ENCODE measurements at places on chromosomes 12 and 14.

GRCh38 chr12:4116251-4117111 lies 157.1 kb upstream of the CCND2 start:
- H3K4me1 ChIP-seq = peaks cover 72% of the 10 kb centered on the region
- no peak overlapping the region for H3K4me3 ChIP-seq
- DNase-seq = no peak
- peak overlapping the region; percentile 33 for H3K27ac ChIP-seq

- H3K27me3 ChIP-seq = no peaks in the 10 kb centered on the region
- peak; percentile 88 for DNase-seq
- H3K4me3 ChIP-seq = no peak overlapping the region
- peaks cover 25% of the 10 kb centered on the region for H3K4me1 ChIP-seq
Measured at GRCh38 chr12:52870361-52871290, 21.8 kb upstream of the KRT78 start.

GRCh38 chr12:2749580-2749979 lies 45.2 kb upstream of the FKBP4 start:
- no peak overlapping the region for H3K4me3 ChIP-seq
- H3K27me3 ChIP-seq = peaks cover 13% of the 10 kb centered on the region
- no peak overlapping the region for H3K27ac ChIP-seq
- no peaks in the 10 kb centered on the region for H3K4me1 ChIP-seq
- H3K36me3 ChIP-seq = no peaks in the 10 kb centered on the region

- H3K27me3 ChIP-seq = no peaks in the 10 kb centered on the region
- H3K36me3 ChIP-seq = no peaks in the 10 kb centered on the region
- no peak overlapping the region for H3K27ac ChIP-seq
- DNase-seq = no peak
- no peak overlapping the region for H3K4me3 ChIP-seq
- H3K4me1 ChIP-seq = no peaks in the 10 kb centered on the region
Measured at GRCh38 chr12:64268409-64268808, 46.3 kb upstream of the KICS2 start.

DNA sequence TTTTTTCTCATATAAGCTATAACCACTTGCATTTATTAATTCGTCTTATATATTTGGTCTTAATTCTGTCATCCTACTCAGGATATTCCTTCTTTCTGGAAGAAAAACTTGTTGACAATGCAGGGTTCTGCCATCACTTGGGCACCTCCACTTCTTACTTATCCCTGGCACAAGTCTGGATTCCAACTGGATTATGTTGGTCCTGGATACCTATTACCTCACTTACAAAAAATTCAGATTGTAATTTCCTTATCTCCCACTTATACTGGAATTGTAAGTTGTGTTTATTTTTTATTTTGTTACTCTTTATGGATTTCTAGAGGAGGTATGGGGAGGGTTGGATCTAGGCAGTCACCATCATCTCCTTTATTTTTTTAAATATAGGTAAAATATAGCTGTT lies 36.7 kb downstream of the LRRIQ1 start:
- no peaks in the 10 kb centered on the region for H3K27me3 ChIP-seq
- H3K27ac ChIP-seq = no peak overlapping the region
- no peaks in the 10 kb centered on the region for H3K36me3 ChIP-seq
- no peaks in the 10 kb centered on the region for H3K4me1 ChIP-seq
- no peak overlapping the region for H3K4me3 ChIP-seq
- DNase-seq = no peak

GRCh38 chr14:59464486-59465315 lies 479 bp downstream of the GPR135 start:
- H3K27ac ChIP-seq = no peak overlapping the region
- peak overlapping the region; percentile 80 for H3K4me3 ChIP-seq
- H3K4me1 ChIP-seq = peaks cover 7% of the 10 kb centered on the region
- peak; percentile 64 for DNase-seq

GRCh38 chr12:6215932-6216494 lies 15.8 kb downstream of the CD9 start:
- H3K36me3 ChIP-seq = no peaks in the 10 kb centered on the region
- no peak for DNase-seq
- peaks cover 7% of the 10 kb centered on the region for H3K4me1 ChIP-seq
- H3K27me3 ChIP-seq = no peaks in the 10 kb centered on the region
- no peak overlapping the region for H3K27ac ChIP-seq

GRCh38 chr12:108752387-108752786 lies 21.1 kb upstream of the CORO1C start:
- no peaks in the 10 kb centered on the region for H3K36me3 ChIP-seq
- no peak for DNase-seq
- H3K4me1 ChIP-seq = no peaks in the 10 kb centered on the region

DNA sequence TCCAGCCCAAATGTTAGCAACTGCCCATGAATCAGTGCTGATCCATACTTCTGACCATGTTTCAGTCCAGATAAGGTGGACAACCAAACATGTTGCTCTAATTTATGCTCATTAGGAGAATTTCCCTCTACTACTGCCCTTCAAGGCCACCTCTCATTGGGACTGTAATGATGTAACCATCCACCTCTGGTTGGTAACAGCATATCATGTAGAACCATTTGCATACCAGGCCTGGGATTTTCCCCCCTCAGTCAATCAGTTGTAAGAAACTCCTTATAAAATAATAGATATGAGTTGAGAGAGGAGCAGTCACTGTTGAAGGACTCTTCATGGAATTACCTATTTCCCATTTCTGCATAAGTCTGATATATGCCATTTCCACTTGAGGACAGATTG lies 17.8 kb upstream of the YAF2 start:
- H3K4me1 ChIP-seq = peaks cover 3% of the 10 kb centered on the region
- no peaks in the 10 kb centered on the region for H3K27me3 ChIP-seq
- peaks cover 2% of the 10 kb centered on the region for H3K36me3 ChIP-seq
- H3K4me3 ChIP-seq = no peak overlapping the region
- no peak overlapping the region for H3K27ac ChIP-seq
- DNase-seq = no peak

GRCh38 chr12:12779529-12779928 lies 5.9 kb upstream of the APOLD1 start:
- H3K27ac ChIP-seq = no peak overlapping the region
- no peak overlapping the region for H3K4me3 ChIP-seq
- no peak for DNase-seq
- H3K4me1 ChIP-seq = no peaks in the 10 kb centered on the region

- H3K36me3 ChIP-seq = no peaks in the 10 kb centered on the region
- DNase-seq = no peak
- no peak overlapping the region for H3K27ac ChIP-seq
- peaks cover 2% of the 10 kb centered on the region for H3K27me3 ChIP-seq
- H3K4me1 ChIP-seq = no peaks in the 10 kb centered on the region
Measured at GRCh38 chr14:96627811-96628775, 125.9 kb downstream of the PAPOLA start.

- no peak overlapping the region for H3K27ac ChIP-seq
- peaks cover 7% of the 10 kb centered on the region for H3K27me3 ChIP-seq
- H3K4me3 ChIP-seq = no peak overlapping the region
- no peak for DNase-seq
- no peaks in the 10 kb centered on the region for H3K4me1 ChIP-seq
- no peaks in the 10 kb centered on the region for H3K36me3 ChIP-seq
Measured at GRCh38 chr14:95328729-95329503, 9.2 kb upstream of the CLMN start.

GRCh38 chr12:40063414-40063813 lies 42.5 kb downstream of the SLC2A13 start:
- no peaks in the 10 kb centered on the region for H3K27me3 ChIP-seq
- H3K27ac ChIP-seq = no peak overlapping the region
- no peaks in the 10 kb centered on the region for H3K36me3 ChIP-seq
- no peak for DNase-seq
- H3K4me3 ChIP-seq = no peak overlapping the region

DNA sequence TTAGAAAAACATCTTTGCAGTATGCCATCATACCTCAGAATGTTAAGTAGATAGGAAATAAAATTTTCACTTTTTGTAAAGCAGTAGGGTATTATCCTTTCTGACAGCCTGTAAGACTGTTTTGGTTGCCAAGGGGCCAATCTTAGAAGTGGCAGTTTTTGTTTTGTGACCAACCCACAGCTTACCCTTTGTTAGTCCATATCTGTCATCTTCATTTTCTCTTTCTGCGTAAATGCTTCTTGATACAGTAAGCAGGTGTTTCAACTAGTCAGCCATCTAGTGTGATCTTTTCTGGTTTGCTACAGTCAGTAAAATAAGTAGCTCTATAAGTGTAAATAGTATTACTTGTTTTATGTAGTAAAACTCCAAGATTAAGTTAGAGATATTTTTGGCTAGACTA lies 8.8 kb downstream of the PPM1A start:
- no peak overlapping the region for H3K27ac ChIP-seq
- DNase-seq = no peak
- peaks cover 9% of the 10 kb centered on the region for H3K36me3 ChIP-seq
- no peak overlapping the region for H3K4me3 ChIP-seq

DNA sequence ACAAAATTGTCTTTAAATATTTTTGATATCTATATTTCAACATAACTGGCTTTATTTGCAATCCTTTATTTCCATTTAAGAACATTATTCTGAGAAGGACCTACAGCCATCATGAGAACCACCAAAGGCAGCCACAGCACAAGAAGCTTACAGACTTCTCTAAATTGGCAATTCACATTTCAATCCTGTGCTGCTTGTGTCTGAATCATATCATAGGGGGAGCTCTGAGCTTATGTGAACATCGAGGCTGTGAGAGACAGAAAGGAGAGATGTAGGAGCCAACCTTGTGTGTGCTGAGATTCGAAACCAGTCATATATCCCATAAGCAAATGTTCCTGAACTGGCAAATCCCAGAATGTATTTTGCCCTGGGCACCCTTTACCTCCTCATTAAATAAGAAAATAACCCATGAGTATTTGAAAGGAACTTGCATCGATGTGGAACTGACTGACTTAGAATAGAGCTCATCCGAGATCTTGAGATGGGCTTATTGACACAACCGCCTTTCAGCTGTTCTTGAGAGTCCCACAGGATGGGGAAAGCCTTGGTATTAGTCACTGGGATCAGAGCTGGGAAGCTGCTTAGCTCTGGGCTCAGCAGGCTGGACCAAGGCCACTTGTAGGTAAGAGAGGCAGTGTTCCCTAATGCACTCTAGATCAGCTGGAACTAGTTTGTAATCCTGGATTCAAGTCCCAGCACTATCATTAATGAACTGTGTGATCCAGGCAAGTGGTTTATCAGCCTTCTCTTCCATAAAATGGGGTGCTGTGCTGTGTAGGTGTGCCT lies 329.8 kb downstream of the CACNA1C start:
- no peak for DNase-seq
- H3K27me3 ChIP-seq = peaks cover 7% of the 10 kb centered on the region
- no peaks in the 10 kb centered on the region for H3K4me1 ChIP-seq
- no peak overlapping the region for H3K27ac ChIP-seq
- H3K4me3 ChIP-seq = no peak overlapping the region
- H3K36me3 ChIP-seq = no peaks in the 10 kb centered on the region

- peaks cover 6% of the 10 kb centered on the region for H3K4me1 ChIP-seq
- H3K27ac ChIP-seq = no peak overlapping the region
- DNase-seq = no peak
- H3K4me3 ChIP-seq = no peak overlapping the region
Measured at GRCh38 chr14:79279645-79280597, 931.4 kb downstream of the DIO2 start.

- no peak for DNase-seq
- H3K36me3 ChIP-seq = no peaks in the 10 kb centered on the region
- H3K27ac ChIP-seq = no peak overlapping the region
- H3K27me3 ChIP-seq = peaks cover 25% of the 10 kb centered on the region
- H3K4me3 ChIP-seq = no peak overlapping the region
- peaks cover 2% of the 10 kb centered on the region for H3K4me1 ChIP-seq
Measured at GRCh38 chr12:109710747-109711595, 2.7 kb upstream of the FAM222A start.

DNA sequence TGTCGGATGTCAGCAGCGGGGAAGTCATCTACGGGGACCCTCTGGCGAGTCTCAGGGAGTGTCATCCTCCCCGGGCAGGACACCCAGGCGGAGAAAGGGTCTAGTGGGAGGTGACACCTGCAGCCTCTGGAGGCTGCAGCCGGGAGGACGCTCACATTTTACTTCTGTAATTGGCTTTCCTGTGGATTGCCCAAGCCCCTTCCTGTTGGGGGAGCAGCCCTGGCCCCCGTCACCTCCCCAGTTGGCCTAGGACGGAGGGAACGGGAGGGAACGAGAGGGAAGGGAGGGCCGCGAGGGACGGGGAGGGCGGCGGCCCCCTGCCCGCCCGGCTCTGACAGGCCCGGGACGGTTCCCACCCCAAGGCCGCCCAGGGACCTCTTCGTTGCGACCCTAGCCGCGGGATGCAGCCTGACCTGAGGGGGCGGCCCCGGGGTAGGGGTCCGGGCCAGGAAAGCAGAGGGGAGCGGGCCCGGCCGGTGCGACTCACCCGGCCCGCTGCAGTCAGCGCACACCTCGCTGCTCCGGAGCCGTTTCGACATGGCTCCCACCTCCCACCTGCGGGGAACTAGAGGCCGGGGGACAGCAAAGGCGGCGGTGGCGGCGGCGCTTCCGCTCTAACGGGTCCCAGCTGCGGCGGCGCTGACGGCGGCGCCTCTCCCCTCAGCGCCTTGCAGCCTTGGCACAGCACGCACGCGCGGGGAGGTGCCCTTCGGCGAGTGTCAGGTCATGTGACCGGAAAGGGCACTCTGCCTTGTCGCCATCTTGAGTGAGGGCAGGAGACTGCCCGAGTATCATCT lies at the start of gene GIT2:
Gene GIT2, minus strand, starts transcription at position 683 of the 797 bp plus-strand sequence. Its CDS starts 144 bp downstream, at position 539.
- peak; percentile 96 for DNase-seq
- peaks cover 54% of the 10 kb centered on the region for H3K4me1 ChIP-seq
- H3K27ac ChIP-seq = peak within 1 kb of the TSS; percentile 93
- peaks cover 9% of the 10 kb centered on the region for H3K36me3 ChIP-seq
- H3K4me3 ChIP-seq = peak within 1 kb of the TSS; percentile 94

DNA sequence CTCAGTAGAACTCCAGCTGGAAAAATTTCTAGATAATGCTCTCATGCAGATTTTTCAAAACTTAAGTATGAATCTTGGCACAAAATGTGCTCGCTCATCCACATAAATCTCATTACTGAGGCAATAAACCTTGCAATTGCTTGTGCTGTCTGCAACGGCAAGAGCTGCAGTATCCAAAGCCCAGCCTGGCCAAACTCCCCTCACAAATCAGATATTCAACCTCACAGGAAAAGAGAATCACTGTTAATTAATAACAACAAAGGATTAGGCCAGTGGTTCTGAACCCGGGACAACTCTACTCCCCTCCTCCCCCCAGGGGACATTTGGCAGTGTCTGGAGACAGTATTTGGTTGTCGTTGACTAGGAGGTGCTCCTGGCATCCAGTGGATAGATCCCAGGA lies 19.2 kb upstream of the CORO1C start:
- no peak for DNase-seq
- no peaks in the 10 kb centered on the region for H3K27me3 ChIP-seq
- H3K27ac ChIP-seq = no peak overlapping the region
- H3K4me1 ChIP-seq = no peaks in the 10 kb centered on the region
- H3K4me3 ChIP-seq = no peak overlapping the region

DNA sequence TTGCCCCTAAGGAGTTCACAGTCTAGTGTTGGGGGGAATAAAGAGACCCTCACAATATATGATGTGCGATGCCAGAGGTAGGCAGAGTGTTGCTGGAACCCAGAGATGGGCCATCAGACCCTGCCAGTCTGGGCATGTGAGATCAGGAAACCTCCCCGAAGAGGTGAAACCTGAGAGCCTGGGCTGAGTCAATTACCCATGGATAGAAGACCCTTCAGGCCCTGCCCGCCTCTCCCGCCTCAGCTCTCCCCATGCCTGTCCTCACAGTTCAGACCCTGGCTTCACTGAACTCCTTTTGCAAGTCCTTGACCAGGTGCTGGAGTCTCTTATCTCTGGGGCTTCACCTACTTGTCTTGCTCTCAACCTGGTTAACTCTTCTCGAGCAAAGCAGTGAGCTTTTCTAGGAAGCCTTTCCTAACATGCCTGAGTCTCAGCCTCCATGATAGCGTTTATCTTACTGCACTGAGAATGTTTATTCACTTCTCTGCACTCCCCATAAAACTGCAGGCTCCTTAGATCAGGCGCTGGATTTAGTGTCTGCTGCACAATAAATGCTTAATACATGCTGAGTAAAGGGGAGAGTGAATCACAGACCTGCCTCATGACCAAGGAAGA lies 19.6 kb downstream of the ALDH1L2 start:
- H3K36me3 ChIP-seq = peaks cover 1% of the 10 kb centered on the region
- H3K27me3 ChIP-seq = no peaks in the 10 kb centered on the region
- H3K27ac ChIP-seq = no peak overlapping the region
- DNase-seq = no peak

All from activated naive CD4-positive, alpha-beta T cell treated with anti-CD3 and anti-CD28 coated beads for 36 hours (primary cell).